Neuronal stem cell (in vitro differentiated cells): ENCODE measurements at places on chromosomes 3 and 15.

DNA sequence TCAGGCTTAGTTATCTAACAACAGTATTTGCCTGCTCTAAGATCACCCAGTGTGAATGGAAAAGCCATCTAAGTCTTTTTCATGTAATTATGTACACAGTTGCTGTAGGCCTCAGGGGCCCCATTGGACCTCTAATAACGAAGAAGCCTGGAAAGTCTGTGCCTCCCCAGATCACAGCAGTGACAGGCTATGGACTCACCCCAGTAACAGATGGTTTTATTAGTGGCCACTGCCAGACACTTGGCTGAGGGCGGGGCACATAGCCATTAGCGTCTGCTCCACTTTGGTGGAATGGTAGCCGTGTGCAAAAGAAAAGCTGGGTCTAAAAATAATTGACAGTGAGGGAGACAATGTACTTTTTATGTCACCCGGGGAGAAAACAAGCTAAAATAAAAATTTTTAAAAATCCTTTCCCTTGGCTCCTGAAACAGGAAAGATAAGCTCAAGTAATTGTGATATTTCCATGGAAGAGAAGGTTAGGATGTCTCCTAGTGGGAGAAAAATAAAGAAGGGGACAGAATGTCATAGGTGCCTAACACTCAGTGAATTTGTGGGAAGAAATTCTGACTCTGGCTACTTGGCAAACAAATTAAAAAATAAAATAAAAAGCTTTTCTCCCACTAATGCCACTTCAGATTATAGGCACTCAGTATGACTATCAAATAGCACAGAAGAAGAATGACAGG is 44.3 kb upstream of the ZNF385D start:
- no peak for DNase-seq

DNA sequence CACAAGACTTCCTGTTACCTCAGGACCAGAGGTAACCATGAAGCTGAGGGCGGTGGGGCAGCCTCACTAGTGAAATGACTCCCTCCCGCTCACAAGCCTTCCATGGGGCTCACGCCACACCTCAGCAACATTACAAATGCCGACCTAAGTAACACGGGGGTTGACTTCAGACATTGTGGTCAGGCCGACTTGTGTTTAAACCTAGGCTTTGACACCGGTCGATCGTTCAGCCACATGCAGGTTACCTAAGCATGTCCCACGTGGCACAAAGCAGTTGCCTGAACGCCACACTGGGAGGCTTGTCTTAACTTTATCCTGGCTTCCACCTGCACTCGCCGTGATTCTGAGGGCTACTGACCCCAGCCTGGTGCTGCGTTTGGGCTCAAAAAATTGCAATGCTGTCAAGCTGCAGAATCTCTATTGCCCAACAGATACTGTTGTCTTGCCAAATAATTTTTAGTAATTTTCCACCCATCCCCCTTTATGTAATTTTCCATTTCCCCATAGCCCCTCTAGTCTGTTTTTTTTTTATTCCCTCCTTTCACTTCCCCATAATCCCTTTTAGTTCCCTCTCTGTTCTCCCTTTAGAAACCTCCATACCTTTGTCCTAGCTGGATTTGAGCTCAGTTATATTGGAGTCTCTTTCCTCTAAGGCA is 158.6 kb upstream of the RGMA start:
- no peak for DNase-seq

DNA sequence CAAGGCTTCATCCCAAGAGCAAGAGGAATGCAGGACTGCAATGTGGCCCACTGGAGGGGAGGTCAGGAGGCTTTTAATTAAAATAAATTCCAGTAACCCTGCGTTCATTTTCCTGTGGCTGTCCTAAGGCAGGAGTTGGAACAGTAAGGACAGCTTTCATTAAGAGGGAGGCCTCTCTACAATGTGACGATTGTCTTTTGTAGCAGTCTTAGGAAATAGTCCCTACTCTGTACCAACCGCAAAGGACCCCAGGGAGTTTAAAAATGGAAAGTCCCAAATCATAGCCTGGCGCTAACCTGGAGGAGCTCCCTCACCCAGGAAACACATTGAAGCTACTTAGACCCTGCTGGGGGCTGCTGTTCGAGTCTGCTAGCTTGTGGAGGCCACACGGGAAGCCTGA is 62.8 kb downstream of the SYNM start:
- DNase-seq: no peak

GRCh38 chr3:50817756-50818529 is 143.2 kb downstream of the DOCK3 start:
- DNase-seq: no peak

DNA sequence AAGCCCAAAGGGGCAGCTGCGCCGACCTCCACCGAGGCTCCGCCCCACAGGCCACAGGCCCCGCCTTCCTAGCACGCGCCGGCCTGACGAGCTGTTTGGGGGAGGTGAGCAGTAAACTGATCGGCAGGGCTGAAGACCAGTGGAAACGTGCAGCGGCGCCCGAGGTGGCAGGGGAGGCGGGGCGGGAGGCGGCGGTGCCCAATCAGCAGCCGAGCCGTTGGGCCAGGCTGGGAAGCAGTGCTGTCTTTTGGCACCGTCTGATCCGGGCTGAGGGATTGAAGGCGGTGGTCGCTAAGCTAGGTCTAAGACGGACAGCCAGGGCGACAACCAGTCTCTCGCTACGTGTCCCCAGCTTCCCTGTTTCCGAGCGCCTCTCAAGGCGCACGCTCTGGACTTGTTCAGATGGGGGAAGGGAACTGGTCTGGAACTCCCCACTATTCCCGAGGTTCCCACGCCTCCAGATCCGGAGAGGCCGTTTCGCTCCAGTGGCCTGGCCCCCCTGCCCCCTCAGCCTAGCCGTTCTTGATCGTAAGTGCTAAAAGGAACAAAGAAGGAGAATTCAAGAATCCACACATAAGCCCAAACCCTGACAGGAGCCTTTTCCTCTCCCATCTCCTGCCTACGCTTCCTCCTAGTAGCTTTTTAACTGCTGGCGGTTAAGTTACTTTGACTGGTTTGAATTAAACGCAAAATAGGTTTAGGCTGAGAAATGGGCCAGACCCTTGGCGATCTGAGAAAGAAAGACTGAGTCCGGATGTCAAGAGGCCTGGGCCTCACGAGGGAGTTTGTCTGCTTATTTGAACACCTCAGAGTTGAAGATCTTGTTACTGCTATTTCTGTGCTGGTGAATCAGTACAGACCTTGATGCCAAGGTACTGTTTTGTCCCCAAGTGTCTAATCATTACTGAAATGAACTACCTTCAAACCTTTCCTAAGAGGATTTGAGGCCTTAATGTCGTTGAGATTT is at the start of gene FMN1:
Gene FMN1 (minus strand): TSS at position 11 of the 967 bp plus-strand sequence. CDS start 39,800 bp downstream, outside the sequence.
- peak; percentile 95 for DNase-seq

- no peak for DNase-seq
These were observed 256.6 kb downstream of the OCA2 start for GRCh38 chr15:27842526-27842925.

- DNase-seq: no peak
These were observed 140.4 kb downstream of the NEK10 start for GRCh38 chr3:27228805-27229204.

- DNase-seq: peak; percentile 43
These were observed 74.2 kb upstream of the POU1F1 start for GRCh38 chr3:87350367-87351199.

- no peak for DNase-seq
These were observed 37.2 kb upstream of the CPB1 start for GRCh38 chr3:148790370-148790769.

DNA sequence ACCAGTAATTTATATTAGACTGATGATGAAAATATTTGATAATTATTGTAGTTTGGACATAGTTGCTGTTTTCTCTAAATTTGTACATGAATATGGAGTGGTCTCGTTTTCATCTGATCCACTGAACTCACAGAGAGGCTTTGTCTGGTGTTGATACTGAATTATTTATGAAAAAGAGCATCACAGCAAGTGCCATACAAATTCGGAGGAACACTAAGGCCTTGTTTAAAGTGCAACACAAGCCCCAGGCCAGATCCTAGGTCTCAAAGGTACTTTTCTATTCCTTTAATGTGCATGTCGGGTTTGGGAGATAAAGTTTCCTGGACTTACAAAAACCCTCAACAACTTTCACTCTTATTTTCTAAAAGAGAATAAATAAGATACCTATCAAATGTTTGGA is 796.8 kb upstream of the EPHA6 start:
- DNase-seq: no peak

GRCh38 chr3:126684218-126684751 is 19.8 kb upstream of the CHCHD6 start:
- no peak for DNase-seq

GRCh38 chr3:151561878-151562277 is 101.0 kb upstream of the IGSF10 start:
- DNase-seq: no peak

DNA sequence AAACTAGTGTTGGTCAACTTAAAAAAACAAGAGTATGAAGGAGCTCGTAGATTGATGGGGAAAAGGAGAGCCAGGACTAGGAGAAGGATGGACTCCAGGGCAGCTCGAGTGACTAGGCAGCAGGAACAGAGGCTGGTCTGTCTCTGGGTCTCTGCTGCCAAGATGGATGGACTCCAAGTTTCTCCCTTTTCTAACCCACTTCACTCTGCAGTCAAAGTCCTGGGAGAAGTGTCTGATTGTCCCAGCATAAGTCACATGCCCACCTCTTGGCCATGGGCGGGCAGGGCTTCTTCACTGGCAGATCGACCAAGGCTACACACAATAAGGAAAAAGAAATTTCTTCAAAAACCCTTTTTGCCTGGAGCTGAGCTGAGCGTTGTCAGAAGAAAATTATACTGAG is 9.2 kb upstream of the EPB42 start:
- DNase-seq: no peak
